ENCODE measurements at places on chromosomes 5 and 9. TPM values are rescaled to one million over a fixed set of nuclear protein-coding genes. Genes with fewer than 3 reads are reported as not detected.

The HINT2 gene
- 42.7 TPM for total RNA-seq

The ALG2 gene
- total RNA-seq = 37.1 TPM

The BTNL3 gene
- 0.29 TPM for total RNA-seq

The MYMK gene
- not detected for total RNA-seq

The ANKRD31 gene
- 0.13 TPM for total RNA-seq

The GLE1 gene
- total RNA-seq = 19.0 TPM

The CFAP157 gene
- total RNA-seq = 0.19 TPM

GRCh38 chr5:38953426-38954012 lies 107.7 kb downstream of the OSMR start:
- DNase-seq = no peak

- peak; percentile 65 for DNase-seq
These were observed 90.6 kb downstream of the LMX1B start for GRCh38 chr9:126704157-126704891.

GRCh38 chr5:123763201-123763600 lies 251.2 kb downstream of the CSNK1G3 start:
- no peak for DNase-seq

GRCh38 chr5:444226-444625 lies 1.2 kb downstream of the EXOC3 start:
- peak; percentile 33 for DNase-seq

- no peak for DNase-seq
These were observed 42.8 kb downstream of the WWC1 start for GRCh38 chr5:168334280-168334679.

GRCh38 chr5:91296674-91297143 lies 86.4 kb downstream of the ARRDC3 start:
- DNase-seq = no peak

GRCh38 chr5:134127376-134127861 lies 12.9 kb downstream of the TCF7 start:
- DNase-seq = no peak

DNA sequence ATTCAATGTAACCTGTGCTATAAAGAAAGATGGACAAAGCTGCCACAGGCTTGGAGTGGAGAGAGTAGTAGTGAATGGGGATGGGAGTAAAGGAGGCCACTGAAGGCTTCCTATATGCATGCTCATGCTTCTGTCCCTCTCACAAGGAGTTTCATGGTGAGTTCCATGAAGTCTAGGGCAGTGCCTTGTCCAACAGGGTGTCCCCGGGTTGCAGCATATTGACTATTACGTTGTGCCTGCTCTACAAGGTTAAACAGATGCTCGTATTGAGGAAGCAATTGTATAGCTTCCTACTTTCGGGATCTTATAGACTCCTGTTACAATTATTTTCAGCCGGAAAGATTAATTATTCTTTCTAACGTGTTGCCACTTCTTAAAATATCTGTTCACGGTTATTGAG lies 129.1 kb upstream of the PIK3R1 start:
- DNase-seq = no peak

DNA sequence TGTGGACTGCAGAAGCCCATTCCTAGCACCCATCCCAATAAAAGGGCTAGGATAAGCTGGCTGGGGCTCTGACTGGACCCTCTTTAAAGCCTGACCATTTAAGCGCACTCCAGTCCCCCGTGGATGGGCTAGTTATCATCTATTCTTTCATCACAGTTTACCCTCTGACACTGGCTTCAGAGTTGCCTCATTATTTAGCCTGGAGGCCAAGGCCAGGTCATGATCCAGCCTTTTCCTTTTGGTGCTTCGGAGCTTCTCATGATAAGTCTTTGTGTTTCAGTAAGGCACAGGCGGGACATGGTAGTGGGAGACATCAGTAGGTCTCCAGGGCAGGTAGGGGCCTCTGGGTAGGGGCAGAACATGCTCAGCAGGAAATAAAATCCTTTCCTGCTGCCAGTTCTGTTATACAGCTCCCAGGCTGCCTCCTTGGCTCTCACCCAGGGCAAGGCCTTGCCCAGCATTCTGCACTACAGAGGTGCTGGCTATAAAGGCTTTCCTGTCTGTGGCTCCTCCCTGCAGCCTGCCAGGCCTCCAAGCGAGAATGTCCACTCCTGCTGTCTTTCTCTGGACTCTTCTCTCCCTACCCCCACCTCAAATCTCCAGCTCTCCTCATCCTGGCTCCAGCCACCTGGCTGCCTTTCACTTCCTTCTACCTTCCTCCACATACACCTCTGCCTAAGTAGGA lies 128.8 kb downstream of the FSTL4 start:
- peak; percentile 45 for DNase-seq

- DNase-seq = no peak
These were observed 18.3 kb upstream of the TNFSF15 start for GRCh38 chr9:114824110-114824509.

DNA sequence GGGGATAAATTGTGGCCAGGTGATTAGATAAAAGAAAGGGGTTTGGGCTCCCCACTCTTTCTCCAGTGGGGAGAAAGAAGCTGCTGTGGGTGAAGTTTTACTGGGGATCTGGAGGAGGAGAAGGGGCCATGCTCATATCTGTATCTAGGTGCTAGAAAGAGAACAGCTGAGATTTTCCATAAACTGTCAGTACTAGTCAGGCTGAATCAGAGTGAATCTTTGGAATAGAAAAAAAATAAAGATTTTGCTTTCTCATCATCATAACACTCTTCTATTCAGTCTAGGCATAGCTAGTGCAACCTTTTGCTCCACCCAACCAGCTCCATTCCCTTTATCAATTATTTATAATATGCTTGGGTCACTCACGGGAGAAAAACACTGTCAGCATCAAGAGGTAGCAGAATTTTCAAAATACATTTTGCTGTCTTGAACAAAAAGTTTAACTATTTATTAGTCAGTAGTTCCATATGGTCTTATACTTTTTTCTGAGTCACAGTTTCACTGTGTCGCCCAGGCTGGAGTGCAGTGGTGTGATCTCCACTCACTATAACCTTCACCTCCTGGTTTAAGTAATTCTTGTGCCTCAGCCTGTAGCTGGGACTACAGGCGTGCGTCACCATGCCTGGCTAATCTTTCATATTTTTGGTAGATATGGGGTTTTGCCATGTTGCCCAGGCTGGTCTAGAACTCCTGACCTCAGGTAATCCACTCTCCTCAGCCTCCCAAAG lies 21.3 kb upstream of the ERMP1 start:
- no peak for DNase-seq

- DNase-seq = no peak
These were observed 31.9 kb downstream of the GNA14 start for GRCh38 chr9:77616191-77616590.

GRCh38 chr9:125989090-125989501 lies 241.9 kb downstream of the PBX3 start:
- DNase-seq = peak; percentile 87

GRCh38 chr5:15680455-15680854 lies 180.5 kb downstream of the FBXL7 start:
- DNase-seq = no peak

DNA sequence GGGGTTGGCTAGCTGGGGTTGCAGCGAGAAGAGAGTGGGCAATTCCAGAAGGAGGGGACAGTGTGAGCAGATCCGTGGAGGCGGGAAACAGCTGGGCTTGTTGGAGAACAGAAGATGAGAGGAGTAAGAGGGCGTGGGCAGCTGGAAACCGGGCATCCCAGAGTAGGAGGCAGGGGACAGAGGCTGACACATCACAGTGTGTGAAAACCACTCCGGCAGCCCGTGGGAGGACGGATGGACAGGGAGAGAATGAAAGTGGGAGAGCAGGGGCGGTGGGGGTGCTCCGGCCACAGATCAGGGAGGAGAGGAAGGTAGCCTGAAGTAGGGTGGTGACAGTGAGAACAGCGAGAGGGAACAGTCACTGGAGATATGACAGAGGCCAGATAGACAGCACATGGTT lies 8.3 kb upstream of the PSMB7 start:
- no peak for DNase-seq

- no peak for DNase-seq
These were observed 223.8 kb downstream of the TLE1 start for GRCh38 chr9:81465468-81466011.

GRCh38 chr5:29993286-29993685 lies 1200.2 kb upstream of the CDH6 start:
- DNase-seq = no peak

- DNase-seq = no peak
These were observed 20.6 kb upstream of the PTGES start for GRCh38 chr9:129773262-129774048.

- DNase-seq = no peak
These were observed 19.4 kb downstream of the DCP2 start for GRCh38 chr5:112995764-112996618.

DNA sequence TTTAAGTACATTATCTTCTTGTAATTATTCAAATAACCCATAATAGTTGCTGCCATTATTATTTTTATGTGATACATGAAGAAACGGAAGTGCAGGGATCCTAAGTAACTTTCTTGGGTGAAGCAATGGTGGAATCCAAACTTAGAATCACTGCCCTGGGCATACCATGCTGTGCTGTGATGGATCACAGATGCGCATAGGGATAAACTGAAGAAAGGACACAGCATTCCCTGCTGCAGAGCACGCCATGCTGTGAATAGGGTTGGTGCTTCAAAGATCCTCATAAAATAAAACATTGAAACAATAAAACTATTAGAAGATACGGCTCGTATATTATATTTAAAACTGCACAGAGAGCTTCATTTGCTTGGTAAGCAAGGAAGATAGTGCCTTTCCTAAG lies 211.7 kb upstream of the ADAMTS16 start:
- no peak for DNase-seq

GRCh38 chr9:70817311-70817710 lies 304.1 kb downstream of the TRPM3 start:
- DNase-seq = no peak

Data from mesenteric fat pad (tissue), 1 donor.